ENCODE measurements at places on chromosomes 2 and 18.

DNA sequence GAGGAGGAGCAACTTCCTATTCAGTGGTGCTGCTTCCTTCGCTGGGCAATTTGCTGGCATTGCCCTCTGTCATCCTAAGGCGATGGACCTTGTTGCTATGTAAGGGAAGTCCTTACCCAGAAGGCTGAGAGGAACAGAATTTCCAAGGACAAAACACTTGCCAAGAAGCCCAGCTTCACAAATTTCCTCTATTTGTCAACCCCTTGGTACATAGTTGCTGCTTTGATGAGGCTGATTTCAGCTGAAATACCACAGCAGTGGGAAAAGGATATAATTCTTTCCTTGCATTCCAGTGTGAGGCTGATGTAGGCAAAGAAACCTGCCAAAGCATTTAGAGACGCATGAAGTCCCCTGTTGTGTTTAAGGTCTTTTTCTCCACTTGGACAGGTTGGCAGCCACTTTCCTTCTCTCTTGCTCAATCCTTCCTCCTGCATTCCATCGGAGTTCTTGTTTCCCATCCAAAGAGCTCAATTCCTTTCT is 16.4 kb upstream of the ST3GAL5 start:
- no peak overlapping the region for H3K4me3 ChIP-seq
- no peak for DNase-seq
- peaks cover 6% of the 10 kb centered on the region for H3K27me3 ChIP-seq
- peaks cover 11% of the 10 kb centered on the region for H3K36me3 ChIP-seq

- no peak overlapping the region for H3K27ac ChIP-seq
- H3K4me1 ChIP-seq: no peaks in the 10 kb centered on the region
- H3K36me3 ChIP-seq: no peaks in the 10 kb centered on the region
- no peak overlapping the region for H3K4me3 ChIP-seq
- no peak for DNase-seq
Measured at GRCh38 chr2:59761966-59762365, 791.5 kb downstream of the BCL11A start.

DNA sequence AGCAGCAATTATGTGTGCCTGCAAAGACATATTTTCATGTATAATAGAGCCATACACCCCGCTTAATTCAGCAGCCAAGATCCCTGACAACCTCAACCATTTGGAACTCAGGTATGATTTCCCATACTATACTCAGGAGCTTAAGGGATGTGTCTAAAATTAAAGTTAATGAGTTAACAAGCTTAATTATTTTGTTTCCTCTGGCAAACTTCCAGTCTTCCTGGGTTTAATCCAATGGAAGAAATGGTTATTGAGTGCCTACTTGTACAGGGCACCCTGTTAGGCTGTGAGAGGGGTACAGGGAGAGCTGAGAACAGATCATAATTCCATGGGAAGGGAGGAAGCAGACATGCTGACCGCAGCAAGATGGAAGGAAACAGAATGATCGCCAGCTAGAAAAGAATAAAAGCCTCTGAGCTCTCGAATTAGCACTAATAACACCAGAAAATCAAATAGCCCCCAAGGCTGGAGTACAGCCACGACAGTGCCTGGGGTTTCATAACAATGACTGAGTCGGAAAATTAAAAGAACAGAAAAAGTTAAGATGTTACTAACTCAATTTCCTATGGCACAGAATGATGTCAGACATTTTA is 20.8 kb upstream of the CEP68 start:
- no peaks in the 10 kb centered on the region for H3K27me3 ChIP-seq
- no peak overlapping the region for H3K4me3 ChIP-seq
- DNase-seq: no peak
- peaks cover 7% of the 10 kb centered on the region for H3K36me3 ChIP-seq

- no peaks in the 10 kb centered on the region for H3K27me3 ChIP-seq
- H3K4me1 ChIP-seq: peaks cover 6% of the 10 kb centered on the region
- H3K4me3 ChIP-seq: peak overlapping the region; percentile 37
- DNase-seq: no peak
Measured at GRCh38 chr2:160590664-160591063, 97.1 kb upstream of the RBMS1 start.

DNA sequence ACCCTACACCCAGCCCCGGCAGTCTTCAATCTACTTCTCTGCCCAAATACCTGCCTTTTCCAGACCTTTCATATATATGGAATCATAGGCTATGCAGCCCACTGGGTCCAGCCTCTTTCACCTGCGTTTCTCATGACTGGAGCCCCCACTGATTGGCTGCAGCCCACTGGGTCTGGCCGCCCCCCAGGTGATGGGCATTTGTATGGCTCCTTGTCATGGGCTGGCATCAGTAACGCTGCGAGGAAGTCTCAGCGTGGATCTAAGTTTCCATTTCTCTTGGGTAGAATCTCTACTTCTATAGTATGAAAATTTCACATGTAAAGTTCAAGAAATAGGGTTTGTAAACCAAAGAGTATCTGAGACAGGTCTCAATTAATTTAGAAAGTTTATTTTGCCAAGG is 281.9 kb downstream of the NDUFA10 start:
- no peak overlapping the region for H3K4me3 ChIP-seq
- H3K27me3 ChIP-seq: no peaks in the 10 kb centered on the region
- H3K27ac ChIP-seq: no peak overlapping the region

- H3K27ac ChIP-seq: no peak overlapping the region
- H3K27me3 ChIP-seq: no peaks in the 10 kb centered on the region
- H3K4me1 ChIP-seq: no peaks in the 10 kb centered on the region
- H3K36me3 ChIP-seq: no peaks in the 10 kb centered on the region
- no peak for DNase-seq
Measured at GRCh38 chr18:53458944-53459580, 765.4 kb downstream of the MBD2 start.

DNA sequence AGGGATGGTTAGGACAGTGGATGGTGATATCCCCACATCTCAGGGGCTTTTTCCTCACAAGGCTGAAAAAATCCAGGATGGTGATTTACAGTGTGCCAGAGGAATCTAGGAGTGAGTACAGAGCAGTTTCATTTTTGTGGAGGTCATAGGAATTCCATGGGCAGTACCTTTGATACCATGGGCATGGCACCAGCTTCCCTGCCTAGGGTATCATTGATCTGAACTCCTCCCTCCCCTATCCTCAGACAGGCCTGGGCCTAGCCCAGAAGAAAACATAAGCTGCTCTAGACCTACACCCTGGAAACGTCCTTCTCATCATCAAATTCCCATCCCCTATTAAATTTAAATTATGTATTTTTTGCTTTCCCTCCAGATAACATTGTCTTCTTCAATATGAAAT is 136.3 kb upstream of the KLHL29 start:
- H3K4me1 ChIP-seq: no peaks in the 10 kb centered on the region
- H3K27me3 ChIP-seq: peaks cover 17% of the 10 kb centered on the region
- H3K4me3 ChIP-seq: no peak overlapping the region

GRCh38 chr2:33318456-33318855 is 158.0 kb upstream of the RASGRP3 start:
- H3K27me3 ChIP-seq: peaks cover 21% of the 10 kb centered on the region
- H3K4me3 ChIP-seq: no peak overlapping the region
- H3K4me1 ChIP-seq: peaks cover 18% of the 10 kb centered on the region
- no peak for DNase-seq
- no peaks in the 10 kb centered on the region for H3K36me3 ChIP-seq

DNA sequence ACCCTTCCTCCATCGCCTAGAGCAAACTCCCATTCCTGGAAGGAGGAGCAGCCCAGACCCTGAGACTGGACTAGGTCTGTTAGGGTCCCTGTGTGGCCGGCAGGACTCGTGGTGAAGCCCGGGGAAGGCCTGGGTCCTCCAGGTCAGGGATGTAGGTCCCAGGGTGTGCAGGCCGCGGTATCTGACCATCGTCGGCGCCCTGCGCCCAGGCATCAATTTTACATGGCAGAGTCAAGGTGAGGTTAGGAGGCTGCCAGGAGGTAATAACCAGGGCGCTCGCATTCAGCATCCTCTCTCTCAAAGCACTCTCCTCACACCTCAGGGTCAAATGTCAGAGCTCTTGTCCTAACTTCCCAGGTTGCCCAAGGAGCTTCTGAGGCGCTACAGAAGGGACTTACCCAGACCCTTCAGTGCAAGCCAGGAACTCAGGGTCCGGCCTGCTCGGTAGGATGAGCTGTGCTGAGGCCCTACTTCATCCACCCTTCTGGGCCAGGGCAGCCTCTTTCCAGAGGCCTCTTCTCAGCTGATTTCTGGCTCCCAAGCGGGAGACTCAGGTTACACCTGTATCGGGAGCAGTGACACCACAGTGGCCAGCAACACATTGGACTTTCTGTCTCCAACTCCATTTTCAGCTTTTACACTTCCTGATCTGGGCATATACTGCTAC is 628 bp downstream of the SH2D6 start:
- peak overlapping the region; percentile 95 for H3K4me3 ChIP-seq
- H3K36me3 ChIP-seq: no peaks in the 10 kb centered on the region
- DNase-seq: no peak

Measured in T-helper 17 cell (primary cell).